NCI-H446 (cell line): ENCODE measurements at places on chromosomes 7 and 10.

DNA sequence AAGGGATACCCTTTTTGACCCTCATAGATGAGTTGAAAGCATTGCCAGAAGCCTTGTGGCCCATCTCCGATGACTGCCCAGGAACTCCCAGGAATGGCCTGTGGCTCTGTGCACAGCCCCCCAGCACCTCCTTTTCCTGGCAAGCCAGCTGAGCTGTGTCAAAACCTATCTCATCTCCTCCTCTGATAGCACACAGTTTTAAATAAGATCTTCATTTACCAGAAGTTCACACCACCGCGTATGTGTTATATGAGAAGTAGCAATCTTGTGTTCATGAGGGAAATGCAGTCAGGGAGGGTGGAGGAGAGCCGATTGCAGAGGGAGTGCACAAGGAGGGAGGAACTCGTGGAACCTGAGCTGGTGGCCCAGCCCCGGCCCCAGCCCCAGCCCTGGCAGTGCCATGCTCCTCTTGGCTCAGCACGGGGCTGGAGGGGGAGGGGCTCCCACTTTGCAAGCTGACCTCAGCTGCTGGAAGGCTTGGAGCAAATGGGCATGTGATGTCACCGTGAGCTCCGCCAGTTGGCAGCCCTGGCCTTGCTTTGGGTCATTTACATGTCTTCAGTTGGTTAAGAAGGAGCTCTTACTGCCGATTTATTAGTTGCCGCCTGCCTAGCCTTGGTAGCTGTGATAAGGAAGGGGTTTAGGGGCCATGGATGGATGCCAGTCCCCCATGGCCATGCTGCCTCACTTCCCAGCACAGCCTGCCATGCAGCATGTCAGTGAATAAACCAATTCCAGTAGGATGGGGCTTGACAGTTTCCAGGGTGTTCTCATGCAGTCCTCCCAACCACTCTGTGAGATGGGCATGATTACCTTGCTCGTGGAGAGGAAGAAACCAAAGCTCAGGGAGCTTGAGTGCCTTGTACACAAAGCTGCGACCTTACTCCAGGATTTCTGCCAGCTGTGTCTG is 20.0 kb downstream of the UNC5B start:
- peak; percentile 91 for DNase-seq

DNA sequence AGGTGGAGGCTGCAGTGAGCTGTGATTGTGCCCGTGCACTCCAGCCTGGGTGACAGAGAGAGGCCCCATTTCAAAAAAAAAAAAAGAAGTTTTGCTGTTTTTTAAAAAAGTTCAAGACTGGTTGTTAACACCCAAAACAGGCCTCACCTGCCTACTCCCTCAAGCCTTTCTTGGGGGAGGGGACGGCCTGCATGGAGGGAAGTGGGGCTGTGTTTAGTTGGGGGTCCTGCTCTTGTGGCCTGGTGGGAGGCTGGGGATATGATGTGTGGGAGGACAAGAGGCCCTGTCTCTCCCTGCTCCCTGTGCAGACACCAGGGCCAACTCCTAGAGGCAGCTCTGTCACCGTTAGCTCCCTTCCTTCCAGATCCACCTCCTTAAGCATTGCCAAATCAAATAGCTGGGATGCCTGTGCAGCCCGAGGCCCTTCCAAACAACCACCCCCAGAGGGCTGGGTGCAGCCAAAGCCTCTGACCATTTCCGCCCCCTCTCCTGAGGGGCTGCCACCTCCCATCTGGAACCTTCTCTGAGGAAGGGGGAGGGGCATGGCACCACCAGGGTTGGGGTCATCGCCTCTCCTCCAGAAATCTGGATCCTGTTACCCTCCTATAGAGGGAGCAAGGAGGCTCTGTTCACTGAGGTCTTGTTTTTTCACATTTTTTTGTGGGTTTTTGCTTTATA is 32.9 kb upstream of the ANKRD2 start:
- DNase-seq = no peak

DNA sequence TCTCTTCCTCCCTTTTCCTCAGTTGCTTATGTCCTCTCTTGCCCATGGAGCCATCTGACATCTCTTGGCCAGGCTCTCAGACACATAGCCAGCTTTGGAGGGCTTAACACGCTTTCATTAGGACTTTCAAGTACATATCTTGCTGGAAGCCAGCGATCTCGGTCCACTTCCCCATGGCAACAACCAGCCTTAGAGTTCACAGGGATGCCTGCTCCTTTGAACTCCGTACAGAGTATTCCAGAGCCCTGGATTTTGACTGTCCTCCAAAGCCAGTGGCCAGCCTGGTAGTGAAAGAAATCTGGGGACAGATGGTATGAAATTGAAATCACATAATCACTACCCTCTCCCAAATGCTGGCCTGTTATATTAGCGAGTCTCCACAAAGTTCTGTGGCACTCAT is 370.5 kb upstream of the NPVF start:
- DNase-seq = no peak

DNA sequence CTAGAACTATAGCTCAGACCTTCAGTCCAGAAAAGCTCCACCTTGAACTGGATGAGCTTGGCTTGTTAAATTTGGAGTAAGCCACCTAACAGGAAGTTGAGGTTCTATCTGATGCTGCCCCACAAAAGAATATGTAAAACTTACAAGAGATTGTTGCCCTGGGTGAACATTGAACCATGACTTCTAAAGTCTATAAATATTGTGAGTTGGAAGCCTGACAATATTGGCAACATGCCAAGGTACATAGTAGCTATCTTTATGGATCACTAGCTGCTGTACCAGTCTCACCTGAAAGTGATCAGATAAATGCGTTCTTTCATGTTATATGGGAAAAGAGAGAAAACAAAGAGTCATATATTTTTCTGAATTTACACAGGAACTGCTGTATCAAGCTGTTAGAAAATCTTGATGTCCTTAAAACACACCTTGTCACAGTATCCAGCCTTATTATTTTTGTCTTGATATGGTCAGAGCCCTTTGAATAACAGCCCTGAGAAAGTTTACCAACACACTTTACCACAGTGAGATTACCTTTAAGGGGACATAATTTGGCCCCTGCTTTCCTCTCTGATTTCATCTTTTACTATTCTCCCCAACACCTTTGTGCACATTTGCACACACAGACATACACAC is 92.0 kb downstream of the LSMEM1 start:
- no peak for DNase-seq

DNA sequence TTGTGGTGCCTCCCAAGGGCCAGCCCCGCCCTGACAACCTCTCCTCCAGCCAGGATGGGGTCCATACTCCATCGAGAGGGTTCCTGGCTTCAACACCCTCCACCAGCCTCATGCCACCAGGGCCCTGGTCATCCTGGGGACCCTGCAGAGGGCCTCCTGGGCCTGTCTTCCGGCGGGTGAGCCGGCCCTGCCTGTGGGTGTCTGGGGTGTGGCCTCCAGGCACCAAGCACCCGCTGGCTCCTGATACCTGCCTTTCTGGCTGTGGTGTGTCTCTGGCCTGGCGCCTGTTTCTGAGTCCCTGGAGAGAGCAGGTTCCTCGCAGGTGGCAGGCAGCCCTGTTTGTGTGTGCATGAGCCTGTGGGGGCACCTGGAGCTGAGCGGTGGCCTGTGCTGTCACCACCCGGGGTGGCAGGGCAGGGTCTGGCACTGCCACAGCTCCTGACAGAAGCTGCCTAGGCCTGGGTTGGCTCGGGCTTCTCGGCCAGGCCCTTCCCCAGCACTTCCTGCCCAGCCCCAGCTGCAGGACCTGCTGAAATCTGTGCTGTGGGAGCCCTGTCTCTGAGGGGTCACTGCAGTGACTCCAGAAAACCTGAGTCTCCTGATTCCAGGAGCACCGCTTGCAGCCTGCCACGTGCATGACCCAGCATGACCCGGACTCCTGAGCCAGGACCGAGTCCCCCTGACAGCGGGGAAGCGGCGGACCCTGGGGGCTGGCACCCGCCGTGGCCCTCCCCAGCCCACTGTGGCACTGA is 18.4 kb downstream of the ADAM8 start:
- DNase-seq = no peak

DNA sequence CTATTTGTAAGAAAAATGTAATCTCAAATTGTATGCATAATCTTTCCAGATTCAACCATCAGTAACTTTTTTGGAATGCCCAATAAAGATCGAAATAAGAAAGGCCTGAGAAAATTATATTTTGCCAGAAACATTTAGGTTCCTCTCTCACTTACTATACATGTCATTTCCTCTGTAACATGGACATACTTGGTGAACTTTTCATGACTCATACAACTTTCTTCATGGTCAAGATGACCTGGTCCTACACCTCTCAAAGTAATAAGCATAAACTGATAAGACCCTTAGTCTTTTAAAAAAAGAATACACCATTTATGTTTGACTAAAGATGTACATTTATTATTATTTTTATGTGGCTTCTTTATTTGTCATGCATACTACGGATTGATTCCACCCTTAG is 125.3 kb downstream of the REEP3 start:
- DNase-seq = no peak

- DNase-seq = no peak
These were observed 734 bp downstream of the PTPN12 start for GRCh38 chr7:77537778-77538280.

- peak; percentile 60 for DNase-seq
These were observed 58.2 kb upstream of the LYZL2 start for GRCh38 chr10:30687698-30688213.
